Caco-2 (cell line): ENCODE measurements at places on chromosomes 6 and 20.
A peak's percentile ranks its signal among the peaks of the same experiment; 100 is the strongest.

DNA sequence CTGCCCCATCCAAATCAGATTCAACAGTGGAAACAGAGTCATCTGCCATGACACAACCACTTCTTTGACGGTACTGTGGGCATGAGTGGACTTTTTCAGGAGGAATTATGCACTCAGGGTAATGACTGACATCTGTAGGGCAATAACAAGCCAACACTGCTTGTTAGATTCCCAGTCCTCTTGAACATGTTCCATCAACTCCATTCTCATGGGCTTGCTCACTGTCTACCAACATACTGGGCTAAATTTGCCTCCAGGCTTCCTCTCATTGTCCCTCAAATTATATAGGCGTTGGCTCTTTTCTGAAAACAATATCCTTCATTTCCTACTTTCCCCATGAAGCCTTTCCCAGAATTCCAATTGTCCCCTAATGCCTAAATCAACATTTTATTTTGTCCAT, 43.1 kb downstream of the ANKEF1 start:
- DNase-seq, result no peak

- no peak for DNase-seq
Measured at GRCh38 chr20:24117383-24117782, 128.8 kb upstream of the GGTLC1 start.

GRCh38 chr20:63978319-63979228, 868 bp downstream of the SAMD10 start:
- peak; percentile 95 for DNase-seq

GRCh38 chr6:154821638-154822037, 88.4 kb downstream of the SCAF8 start:
- DNase-seq, result no peak

DNA sequence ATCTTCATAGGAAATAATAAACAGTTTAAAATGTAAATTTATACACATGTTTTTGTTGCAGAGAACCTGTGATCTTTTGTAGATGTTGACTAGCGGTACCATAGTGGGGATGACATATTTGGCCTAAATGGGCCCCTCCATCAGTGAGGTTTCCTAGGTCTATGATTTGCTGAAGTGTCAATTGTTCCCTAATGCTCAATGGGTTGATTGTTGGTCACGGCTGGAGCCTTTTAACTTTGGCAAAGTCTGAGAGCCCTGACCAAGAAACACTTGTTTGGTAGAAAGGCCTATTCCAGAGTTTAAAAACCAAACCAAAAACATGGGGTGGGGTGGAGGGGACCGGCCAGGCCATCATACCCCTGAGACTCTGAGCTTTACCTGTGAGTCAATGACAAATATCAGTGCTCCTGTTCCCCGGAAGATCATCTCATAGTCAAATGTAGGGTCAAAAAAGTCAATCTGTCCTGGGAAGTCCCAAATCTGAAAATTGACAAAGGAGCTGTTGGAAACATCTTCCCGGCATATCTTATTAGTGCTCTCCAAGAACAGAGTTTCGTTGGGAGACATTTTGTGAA, 25.1 kb downstream of the RRAGD start:
- DNase-seq, result no peak

GRCh38 chr20:63252284-63252711, 2.0 kb downstream of the NKAIN4 start:
- no peak for DNase-seq

- no peak for DNase-seq
Measured at GRCh38 chr20:58706975-58707681, 14.5 kb downstream of the NPEPL1 start.

DNA sequence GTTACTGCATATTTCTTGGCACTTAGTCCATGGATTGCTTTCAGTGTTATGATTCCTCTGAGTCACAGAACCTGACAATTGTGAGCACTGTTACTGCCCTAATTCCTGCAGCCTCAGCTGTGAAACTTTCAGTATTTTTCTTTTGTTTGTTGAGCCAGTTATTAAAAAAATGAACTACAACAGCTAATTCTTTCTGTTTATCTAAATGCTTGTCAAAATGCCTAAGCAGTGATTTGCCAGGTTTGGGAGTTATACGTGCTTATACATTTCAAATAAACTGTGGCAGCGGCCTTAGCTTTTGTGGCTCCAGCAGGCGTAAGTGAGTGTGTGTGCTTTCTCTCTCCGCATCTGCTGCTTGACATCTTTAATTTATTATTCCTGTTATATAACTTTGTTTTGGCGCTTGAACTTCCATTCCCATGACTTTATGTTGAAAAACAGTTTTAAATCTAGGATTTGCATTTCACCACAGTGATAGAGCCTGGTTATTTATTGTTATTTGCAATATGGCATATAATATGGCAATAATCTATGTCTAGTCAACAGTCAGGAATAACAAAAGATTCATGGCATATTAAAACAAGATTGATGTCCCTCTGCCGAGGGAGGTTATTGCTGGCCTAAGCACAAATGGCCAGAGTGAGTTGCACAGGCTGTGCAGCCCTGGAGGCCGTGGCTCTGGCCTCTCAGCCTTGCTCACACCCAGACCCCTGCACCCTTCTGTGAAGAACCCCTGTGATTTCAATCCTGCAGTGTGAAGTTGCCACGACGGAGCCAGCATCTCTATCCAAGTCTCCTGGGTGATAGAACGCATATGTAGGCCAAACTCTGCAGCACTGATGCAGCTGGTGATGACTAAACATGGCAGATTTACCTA, 303.4 kb downstream of the THBS2 start:
- DNase-seq, result no peak

- DNase-seq, result no peak
Measured at GRCh38 chr6:91645811-91646210, 1058.9 kb upstream of the MAP3K7 start.

- DNase-seq, result no peak
Measured at GRCh38 chr6:20584100-20584731, 50.0 kb downstream of the CDKAL1 start.

DNA sequence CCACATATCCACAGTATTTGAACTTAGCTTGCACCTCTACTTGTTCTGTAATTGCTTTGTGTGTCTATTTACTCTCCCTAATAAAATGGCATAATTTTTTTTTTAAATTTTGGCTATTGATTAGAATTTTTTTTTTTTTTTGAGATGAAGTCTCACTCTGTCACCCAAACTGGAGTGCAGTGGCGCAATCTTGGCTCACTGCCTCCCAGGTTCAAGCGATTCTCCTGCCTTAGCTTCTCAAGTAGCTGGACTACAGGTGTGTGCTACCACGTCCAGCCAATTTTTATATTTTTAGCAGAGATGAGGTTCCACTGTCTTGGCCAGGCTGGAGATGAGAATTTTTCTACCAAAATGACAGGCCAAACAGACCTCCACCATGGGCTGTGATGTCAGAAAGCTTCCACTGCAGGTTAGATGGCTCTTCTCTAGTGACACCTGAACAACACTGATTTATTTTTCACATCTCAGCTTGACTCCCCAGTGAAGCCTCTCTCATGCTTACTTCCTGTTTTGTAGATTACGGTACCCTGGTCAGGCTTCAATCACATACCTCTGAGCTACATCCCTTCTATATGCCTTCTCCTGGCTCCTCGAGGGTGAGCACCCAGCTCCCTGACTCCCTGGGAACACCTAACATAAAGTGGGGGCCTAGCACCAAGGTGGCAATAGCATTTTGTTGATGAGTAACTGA, 112.8 kb downstream of the ARHGAP18 start:
- no peak for DNase-seq

DNA sequence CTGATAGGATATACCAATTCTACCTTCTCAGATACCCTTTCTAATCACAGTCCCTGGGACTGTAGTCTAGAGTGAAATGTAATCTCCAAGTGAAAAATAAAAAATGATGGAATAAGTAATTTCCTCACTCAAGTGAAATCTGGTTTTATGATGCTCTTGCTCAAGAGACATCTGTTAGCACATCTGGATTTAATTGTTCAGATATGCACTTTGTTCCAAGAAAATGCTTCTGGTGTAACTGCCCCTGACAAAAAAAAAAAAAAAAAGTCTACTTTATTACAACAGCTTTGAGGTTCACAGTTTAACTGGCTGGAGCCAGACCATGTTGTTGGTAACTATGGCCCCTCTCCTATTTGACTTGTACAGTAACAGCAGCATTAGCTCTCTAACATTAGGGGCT, 251.8 kb downstream of the BTBD9 start:
- no peak for DNase-seq

- no peak for DNase-seq
Measured at GRCh38 chr6:21997119-21998037, 299.5 kb downstream of the PRL start.

DNA sequence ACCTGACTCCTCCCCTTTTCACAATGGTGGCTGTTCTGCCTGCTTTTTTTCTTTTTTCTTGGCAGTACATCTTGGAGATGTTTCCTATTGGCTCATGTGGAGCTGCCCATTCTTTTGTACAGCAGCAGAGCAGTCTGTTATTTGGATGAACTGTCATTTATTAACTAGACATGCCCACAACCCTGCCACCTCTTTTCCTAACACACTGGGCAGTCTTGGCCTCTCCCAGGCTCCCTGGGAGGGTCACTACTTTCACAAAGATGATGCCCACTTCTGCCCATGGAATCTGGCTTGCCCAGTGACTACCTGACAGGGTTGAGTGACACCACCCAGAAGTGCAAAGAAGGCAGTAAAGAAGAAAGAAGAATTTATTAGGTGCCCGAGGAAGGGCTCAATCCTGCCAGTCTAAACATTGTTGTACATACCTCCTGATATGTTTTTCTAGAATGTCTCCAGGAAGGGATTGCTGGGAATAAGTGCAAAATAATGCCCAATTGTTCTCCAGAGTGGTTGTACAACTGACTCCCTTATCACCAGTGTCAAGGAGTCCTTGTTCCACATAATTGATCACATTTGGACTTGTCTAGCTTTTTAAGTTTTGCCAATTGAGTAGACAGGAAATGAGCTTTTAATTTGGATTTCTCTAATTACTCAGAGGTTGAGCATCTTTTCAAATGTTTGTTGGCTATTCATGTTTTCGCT, 19.7 kb upstream of the SCRT2 start:
- peak; percentile 1 for DNase-seq

DNA sequence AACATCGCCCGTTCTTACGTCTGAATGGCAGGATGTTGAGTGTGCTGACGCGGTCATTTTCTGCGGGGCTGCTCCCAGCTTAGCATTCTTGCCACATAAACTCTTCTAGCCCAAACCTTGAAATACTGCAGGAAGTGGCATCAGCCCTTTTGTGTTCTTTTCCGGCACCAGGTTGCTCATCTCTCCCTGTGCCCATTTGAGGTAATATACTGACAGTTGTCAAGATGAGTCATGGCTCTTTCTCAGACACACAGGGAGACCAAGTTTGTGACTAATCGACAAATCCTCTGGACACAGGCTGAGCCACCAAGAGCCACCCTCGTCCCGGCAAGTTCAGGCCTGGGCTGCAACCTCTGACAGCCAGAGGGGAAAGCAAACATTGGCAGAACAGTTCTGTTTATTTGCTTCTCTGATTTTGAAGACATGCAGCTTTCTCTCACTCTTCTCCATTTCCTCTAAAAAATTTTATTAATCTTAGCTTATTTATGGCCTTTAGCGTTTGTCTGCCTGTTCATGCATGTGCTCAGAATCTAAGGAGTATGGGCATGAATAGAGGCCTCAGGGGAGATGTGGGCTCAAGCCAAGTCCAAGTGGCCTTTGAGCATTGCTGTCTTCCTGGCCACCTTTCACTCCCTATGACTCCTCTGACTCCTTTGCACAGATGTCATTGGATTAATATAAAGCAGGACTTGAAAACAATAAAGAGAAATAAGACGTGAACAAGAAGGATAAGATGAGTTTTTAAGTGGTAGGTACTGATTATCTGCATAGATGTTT, 328.2 kb upstream of the JAG1 start:
- DNase-seq, result no peak

DNA sequence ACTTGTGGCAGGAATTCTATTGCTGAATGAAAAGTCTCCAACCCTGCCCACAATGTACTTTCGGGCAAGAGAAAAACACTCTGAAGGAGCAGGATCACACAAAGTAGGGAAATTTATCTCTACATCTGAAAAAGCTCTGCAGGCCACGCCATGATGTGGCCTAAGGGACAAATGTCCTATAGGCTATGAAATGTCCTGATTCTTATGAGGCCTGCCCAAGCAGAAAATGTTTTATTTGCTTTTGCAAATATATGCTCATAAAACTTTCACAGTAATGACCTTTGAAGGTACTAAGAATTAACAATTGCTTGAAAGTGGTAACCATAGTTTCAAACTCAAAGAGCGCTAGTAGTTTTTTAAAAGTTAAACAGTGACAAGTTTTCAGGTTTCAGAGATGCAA, 31.0 kb downstream of the SYCP2 start:
- no peak for DNase-seq

GRCh38 chr6:151289399-151290007, 49.7 kb downstream of the AKAP12 start:
- DNase-seq, result no peak

- no peak for DNase-seq
Measured at GRCh38 chr6:170221052-170221752, 69.7 kb downstream of the DLL1 start.

DNA sequence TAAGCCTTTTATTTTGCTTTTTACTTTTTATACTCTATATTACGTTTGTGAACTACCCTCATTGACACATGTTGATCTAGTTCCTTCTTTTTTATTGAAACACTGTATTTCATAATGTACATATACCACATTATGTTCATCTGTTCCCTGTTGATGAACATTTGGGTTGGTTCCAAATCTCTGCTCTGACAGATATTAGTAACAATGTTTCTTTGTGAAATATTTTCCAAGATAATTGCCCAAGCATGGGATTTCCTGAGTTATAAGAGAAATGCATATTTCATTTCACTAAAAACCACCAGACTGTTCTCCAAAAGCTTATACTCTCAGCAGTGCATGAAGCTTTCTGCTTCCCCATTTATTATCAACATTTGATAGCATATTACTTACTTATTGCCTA, 44.2 kb upstream of the TNFRSF21 start:
- DNase-seq, result no peak

- DNase-seq, result no peak
Measured at GRCh38 chr6:13172291-13172690, 156.0 kb downstream of the TBC1D7 start.

DNA sequence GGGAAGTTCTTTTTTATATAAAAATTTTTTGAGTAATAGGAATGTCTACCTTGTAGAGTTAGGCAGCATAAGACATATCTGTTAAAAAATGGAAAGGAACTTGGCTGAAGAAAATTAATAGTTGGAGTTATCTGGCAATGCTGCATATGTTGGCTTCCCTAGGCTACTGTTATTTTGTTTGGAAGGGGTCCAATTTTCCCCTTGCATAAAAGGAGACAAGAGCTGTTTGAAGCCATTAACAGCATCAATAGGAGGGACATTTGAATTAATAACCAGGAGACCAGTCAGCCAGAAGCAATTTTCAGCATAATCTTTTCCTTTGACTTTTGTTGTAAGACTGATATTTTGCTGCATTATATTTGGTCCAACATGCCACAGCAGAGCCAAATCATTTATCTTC, 80.9 kb upstream of the TAB2 start:
- DNase-seq, result no peak
